ENCODE measurements at places on chromosomes 1 and 21.

- DNase-seq = no peak
These were observed 45.4 kb upstream of the PLD5 start for GRCh38 chr1:242569867-242570266.

DNA sequence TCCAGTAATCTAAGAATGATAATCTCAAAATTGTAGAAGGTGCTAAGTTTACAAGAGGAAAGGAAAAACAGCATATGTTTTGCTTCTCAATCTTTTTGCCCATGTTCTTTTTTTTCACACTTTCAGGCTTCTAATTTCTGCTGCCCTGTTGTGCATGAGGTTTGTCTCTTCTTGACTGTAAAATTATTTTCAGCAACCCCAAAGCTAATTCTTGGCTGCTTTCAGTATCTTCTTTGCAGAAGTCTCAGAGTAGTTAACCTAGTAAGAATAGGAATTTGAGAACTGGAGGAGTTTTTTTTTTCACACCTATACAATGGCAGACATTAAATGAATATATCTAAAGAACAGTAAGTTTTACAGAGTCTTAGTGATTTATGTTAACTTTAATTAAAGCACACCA is 26.4 kb downstream of the DENND2D start:
- DNase-seq = no peak

DNA sequence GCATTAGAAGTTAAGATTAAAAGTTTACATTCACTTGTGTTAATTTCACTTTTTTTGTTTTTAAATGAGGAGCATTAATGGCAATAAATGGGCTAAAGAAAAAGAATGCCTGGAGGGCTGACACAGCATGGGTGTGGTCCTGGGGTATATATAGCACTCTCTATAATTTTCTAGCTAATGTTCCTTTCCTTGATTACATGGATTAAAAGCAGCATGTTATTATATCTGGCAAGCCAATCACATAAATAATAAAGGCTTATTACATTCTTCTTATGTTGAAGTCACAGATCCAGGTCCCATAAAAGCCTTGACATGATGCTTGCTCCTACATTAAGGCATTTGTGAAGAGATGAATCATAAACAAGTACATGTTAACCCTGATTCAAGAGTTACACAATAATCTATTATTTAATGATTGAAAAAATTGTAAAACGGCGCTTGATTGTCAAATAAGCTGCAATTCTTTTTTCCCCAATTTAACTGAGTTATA is 91.4 kb downstream of the LYPLAL1 start:
- no peak for DNase-seq

DNA sequence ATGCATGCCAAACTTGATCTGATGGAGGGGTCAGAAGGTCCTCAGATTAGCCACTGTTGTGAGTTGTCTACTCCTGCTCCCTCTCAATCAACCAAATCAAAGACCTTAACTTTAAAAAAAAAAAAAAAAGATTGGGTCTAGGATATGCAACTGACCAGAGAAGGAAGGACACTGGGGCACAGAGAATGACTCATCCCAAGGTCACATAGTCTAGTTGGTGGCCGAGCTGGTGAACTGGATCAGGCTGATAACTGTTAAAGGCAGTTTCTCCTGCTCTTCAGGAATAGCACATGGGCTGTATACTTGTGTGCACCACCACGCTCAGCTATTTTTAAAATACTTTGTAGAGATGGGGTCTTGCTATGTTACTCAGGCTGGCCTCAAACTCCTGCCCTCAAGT is 14.8 kb upstream of the S100A7 start:
- DNase-seq = no peak

DNA sequence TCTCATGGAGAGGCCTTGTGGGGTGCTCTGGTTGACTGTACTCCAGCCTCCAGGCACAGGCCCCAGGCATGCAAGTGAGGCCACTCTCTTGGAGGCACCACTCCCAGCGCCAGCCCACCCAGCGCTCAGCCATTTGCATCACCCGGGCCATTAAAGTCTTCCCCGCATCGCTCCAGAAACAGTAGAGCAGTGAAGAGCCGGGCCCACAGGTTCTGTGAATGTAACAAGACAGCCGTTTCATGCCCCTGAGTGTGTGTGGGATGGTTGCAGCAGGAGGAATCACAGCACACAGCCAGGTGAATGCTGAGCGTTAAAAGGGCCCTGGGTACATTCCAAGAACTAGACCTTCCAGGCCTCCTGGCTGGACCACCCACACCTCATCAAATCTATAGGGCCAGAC is 19.0 kb upstream of the CD2 start:
- no peak for DNase-seq

DNA sequence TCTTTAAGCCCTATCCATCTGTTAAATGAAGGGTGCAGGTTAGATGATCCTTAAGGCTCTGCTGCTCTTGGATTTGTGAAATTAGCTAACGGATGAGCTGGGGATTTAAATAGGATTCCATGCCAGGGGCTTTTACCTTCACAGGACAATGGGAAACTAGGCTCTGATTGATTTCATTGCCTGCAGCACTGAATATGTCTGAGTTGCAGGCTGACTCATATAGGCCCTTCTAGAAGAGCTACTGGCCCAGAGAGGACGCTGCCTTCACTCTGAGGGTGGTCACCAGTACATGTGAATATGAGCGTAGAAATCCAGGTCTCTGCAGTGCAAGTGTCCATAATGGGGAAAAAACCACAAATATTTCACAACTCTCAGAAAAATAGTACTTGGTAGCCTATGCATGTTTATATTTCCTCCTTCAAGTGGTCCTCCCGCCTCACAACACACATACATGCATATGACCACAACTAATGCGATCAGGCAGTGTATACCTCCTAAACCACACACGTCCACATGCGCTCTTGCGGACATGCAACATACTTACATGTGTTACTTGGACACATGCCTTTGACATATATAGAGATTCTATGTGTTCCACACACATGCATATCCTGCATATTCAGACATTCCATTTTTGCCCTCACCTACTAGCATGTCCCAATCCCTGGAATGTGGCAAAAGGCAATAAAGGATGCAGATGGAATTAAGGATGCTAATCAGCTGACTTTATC is 233.8 kb upstream of the JUN start:
- DNase-seq = no peak

DNA sequence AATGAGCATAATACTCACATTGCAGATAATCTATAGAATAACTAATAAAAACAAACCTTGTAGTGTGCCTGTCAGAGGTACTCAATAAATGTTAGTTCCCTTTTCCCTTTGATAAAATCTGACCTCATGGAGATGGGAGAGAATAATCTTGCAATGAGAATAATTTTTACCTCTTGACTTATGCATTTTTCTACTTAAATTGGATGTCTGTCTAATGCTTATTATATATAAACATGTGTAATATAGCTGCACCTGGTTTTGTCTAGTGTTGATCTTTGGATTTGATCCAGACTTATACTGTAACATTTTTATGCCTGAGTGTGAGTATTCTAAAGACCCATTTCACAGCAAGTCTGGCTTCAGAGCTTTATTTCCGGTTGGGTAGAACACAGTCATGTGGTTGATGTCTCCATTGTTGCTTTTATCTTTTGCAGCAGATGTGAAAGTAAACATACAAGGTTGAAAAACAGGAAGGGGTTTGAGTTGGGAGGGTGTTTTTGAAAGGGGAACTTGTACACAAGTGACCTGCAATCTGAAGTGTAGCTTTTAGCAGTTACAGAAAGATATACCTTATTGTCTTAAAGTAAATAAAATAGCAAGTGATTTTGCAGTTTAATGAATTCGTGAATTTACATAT is 12.4 kb downstream of the EPB41 start:
- DNase-seq = no peak

DNA sequence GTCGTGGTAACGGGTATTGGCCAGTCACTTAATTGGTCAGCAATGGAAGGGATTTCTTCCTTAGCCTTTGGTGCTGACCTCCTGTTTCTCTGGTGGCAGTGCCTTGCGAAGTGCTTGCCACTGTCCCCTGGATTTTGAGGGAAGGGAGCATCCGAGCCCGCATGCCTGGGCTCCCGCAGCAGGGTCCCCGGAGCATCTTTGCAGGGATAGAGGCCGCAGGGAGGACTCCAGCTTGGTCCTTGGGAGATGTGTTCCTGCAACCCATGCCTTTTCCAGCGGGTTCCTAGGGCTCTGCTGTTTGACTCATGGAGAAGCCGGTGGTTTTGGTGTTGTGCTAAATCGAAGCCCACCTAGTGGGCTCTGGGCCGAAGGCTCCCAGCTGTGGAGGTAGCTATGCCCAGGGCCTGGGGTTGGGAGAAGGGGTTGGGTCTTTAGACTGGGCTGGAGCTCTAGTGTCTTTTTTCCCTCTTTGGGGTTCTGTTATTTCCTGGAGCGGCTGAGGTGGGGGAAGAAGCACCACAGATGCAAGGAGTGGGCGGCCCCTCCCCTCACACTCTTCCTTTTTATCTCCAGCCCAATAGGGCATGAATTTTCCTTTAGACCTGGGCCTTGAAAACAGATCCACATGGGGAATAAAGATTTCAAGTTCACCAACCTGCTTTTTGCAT is 39.0 kb downstream of the PIK3CD start:
- DNase-seq = no peak

DNA sequence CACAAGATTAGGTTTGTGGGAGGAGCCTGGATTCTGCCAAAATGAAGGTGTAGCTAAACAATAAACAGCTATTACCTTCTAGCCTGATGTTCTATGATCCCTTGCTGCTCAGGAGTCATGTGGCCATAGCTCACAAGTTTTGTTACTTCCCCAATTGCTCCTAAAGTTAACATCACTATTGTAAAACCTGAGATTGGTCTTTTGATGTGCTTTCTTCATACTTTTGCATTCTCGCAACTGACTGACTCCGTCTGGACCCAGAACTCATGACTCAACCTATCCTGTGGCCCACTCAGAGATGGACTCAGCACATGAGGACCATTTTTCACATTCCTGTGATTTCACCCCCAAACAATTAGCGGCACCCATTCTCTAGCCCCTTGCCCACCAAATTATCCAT is 69.1 kb downstream of the PTGS2 start:
- no peak for DNase-seq

DNA sequence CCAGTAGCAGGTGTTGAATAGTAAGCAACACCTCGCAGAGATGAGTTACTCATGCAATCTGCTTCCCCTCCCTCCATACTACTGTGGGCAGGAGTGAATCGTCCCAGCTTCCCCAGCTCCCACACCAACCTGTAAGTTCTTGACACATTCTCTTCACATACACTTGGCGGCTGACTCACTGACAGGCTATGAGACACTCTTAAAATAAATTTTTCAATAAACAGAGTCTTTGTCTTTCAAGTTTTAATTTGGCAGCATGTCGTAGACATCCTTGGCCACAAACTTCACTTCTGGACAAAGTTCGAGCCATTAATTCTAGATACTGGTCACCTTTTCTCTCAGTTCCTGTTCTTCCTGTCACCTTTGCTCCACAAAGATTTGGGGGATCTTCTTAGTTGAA is 290.7 kb downstream of the TM2D1 start:
- DNase-seq = no peak

GRCh38 chr21:29696937-29697336 is 242.9 kb downstream of the GRIK1 start:
- no peak for DNase-seq

DNA sequence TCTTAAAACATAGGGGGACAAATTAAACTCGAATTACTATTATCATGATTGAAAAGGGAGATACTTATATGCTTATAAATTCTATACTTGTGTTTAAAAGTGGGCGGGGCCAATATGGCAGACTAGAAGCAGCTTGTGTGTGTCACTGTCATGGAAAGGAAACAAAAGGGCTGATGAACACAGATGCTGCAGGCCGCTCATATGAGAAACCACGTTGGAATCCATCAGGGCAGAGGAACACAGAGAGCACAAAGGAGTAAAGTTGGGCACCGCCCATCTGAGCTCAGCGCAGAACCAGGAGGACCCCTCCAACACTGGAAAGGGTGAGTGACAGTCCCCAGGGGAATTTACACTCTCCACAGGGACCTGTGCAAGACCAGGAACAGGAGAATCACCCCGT is 107.0 kb downstream of the SLC5A9 start:
- no peak for DNase-seq

DNA sequence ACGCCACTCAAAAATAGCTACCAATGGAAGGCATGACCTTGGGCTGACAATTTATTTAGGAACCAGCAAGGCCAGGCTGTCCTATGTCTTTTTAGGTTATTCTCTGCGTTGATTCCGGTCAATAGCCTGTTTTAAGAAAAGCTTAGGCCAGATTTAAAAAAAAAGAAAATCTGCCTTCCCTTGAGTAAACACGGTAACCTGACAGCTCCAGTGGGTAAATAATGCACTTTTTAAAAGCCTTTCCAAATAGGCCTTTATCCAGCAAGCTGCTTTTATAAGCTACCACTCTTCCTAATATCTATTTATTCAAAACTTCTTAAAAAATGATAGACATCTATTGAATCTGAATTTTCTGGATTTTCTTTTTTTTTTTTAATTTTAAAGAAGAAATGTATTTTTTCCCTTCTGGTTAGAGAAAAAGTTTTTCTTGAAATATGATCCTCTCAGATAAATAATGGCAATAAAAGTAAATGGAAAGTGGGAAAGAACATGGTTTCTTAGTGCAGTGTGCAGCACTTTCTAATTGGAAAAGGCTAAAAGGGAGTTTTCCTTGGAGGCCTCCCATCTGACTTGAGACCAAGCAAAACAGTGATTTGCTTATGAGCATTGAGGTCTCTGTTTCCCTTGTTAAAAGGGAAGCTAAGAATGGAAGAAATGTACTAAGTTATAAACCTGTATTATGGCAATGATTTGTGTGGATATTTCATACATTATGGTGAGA is 281.0 kb upstream of the RUNX1 start:
- DNase-seq = no peak

DNA sequence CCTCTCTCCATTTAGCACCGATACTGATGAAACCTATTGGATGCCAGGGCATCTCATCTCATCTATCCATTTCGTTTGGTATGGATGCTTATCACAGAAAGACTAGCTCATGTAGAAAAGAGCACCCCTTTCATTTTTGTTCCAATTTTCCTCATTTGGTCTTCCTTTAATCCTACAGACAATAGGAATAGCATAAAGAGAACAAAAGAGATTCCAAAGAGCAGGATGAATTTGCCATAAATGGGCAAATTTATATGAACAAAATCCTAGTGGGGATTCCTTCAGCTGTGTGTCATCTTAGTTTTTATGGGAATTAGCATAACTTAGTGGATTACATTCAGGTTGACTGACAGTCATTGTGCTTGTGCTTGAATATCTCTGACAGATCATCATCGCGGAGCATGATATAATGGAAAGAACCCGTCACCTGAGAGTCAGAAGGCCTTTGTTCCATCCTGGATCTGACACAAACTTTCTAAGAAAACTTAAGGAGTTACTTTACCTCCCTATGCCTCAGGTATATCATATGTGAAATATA is 777.5 kb upstream of the ADGRL2 start:
- no peak for DNase-seq

GRCh38 chr1:12293416-12293815 is 63.6 kb downstream of the VPS13D start:
- no peak for DNase-seq

- DNase-seq = no peak
These were observed 10.0 kb downstream of the RPTN start for GRCh38 chr1:152148981-152149380.
